ENCODE measurements at places on chromosomes 1 and 21. TPM values are rescaled to one million over a fixed set of nuclear protein-coding genes. Genes with fewer than 3 reads are reported as not detected.

GRCh38 chr1:38559446-38560165 lies 300.0 kb downstream of the RRAGC start:
- no peak for DNase-seq

- no peak for DNase-seq
Observed at GRCh38 chr1:155004352-155005075, 1.9 kb downstream of the ZBTB7B start.

GRCh38 chr1:5444396-5444795 lies 547.8 kb downstream of the NPHP4 start:
- DNase-seq, result no peak

DNA sequence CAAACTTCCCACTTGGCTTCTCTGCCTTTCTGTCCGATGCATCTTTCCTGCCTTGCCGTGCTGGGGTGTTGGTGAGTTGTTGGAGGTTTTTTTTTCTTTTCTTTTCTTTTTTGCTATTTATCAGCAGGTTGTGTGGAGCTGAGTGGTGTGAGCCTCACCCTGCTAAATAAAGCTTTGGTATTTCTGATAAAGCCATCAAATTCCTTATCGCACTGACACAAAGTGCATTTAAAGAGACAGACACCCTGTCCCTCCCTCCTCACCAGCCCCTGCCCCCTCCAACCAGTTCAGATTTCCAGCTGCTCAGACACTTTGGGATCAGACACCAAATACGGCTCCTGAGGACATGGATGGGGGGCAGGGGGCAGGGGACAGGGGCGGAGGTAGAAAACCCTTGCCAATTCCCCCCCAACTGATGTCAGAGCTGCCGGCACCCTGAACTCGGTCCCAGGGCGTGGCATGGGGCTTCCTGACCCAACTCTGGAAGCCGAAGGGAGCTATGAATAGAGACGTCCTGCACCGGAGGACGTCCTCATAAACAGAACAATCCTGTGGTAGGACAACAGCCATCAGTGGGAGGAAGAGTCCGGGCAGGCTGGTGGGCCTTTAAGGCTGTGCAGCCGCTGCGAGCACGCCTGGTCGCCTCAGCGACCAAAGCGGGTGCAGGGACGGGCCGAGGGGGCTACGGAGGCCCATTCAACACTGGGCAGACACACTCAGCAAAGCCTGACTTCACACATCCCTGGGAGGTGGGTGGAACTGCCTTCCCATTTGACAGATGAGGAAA lies 79.0 kb downstream of the CASZ1 start:
- no peak for DNase-seq

DNA sequence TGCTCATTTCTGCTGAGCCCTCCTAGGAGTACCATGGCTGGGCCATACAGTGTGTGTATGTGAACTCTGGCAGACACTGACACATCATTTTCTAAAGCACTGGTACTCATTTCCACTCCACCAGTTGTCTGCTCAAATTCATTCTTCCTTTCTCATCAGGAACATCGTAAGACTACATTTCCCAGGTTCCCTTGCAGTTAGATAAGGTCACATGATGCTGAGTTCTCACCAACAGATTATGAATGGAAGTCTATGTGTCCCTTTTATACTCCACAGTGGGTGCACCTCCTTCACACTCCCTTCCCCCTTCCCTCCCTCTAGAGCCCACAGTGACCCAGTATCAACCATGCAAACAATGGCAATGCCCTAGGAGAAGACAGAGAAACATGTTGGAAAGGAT lies 38.3 kb upstream of the PAX7 start:
- DNase-seq, result no peak

DNA sequence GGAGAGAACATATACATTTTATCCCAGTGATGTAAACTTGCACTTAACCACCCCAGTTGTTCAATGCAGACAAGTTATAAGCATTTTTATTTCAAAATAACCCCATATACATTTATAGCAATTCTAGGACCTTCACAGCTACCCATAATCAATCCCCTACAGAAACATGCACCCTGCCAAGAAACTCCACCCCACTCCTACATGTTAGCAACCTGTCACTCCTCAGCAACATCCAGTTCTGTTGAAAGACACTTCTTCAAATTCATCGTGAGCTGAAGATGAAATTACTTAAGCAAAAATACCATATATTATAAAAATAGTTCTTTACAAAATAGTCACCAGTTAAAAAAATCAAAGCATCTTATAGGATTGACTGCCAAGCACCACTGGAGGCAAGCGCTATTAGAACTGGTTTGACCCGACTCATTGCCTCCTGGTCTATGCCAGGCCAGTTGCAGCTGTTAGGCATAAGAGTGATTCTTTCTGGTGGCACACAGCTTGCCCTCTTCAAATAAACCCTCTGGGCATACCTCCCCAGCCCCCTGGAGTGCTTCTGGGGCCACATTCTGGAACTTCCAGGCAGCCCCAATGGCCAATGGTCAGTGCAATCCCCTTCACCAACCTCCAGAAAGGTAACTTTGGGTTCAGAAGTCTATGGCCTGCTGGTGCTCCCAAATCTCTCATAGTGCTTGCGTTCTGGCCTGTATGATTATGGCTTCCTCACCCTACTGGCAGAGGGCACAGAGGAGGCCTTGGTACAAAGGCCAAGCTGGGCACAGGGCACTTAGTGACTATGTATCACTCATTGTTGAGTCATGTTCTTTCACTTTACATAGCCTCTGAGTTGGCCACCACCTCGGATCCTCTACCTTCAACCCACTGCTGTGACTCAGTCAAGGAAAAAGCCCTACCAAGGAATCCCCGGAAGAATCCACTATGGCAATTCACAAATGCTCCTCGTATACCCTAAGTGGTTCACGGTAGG lies 72.2 kb upstream of the RALGPS2 start:
- no peak for DNase-seq

The CDK18 gene
- total RNA-seq, result 13.0 TPM

- peak; percentile 13 for DNase-seq
Observed at GRCh38 chr1:111909030-111909429, 80.4 kb downstream of the KCND3 start.

DNA sequence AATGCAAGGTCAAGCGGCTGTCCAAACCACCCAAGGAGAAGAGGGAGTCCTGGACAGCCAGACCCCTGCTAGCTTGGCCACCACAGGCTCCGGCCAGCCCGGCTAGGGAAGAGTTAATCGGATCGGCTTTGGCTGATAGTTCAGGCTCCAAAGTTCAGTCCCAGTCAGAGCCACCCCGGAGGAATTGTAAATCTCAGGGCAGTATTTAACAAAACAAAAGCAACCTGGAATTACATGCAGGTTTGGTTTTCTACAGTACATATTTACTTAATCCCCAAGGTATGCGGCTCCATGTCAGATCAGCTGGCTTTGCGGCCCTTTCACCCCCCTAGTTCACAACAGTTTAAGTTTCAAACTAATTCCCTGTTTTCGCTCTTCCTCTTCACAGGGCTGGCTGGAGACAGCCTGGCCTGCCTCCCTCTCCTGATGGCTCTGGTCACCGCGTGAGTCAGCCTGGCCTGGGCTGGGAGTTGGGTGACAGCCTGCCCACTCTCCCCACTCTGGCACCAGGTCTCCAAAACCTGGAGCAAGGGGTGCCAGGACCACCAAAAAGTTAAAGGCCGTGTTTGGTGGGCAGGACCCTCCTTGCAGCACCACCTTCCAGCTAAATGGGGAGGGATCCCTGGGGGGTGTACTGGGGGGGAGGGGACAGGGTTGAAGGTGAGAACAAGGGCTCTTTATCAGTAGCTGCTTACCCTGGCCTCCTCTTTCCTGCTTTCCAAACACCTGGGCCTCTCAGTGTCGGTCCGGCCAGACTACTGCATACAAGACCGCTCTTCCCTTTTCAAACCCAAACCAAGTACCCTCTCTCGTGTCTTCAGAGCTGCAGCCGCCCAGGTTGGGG lies 1.9 kb downstream of the DHRS3 start:
- peak; percentile 88 for DNase-seq

GRCh38 chr1:1318131-1318652 lies 6.3 kb downstream of the INTS11 start:
- peak; percentile 97 for DNase-seq

DNA sequence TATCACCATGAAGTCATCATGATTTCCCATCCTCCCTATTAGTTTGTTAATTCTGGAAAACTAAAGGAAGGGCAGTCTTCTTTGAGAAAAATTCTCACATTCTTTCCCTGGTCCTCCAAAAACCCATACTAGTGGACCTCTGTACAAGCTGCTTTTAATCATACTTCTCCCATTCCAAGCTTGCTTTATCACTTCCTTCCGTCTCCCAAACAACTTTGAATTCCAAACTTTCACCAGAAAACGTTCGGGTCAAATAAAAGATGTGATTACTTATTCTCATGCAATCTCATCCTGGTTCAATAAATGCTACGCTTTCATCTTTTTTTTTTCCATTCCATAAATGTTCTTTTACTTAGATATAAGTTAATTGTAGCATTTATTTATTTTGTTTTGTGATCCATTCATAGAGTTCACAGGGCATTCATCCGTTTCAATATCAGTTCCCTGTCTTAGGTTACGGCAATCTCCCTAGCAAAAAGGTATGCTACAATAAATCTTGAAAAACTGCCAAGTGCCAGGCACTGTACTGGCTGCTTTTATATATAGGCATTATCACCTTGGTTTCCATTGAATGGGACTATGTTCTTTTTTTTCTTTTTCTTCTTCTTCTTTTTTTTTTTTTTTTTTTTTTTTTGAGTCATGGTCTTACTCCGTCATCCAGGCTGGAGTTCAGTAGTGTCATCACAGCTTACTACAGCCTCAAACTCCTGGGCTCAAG lies 100.2 kb upstream of the GREM2 start:
- DNase-seq, result no peak

The TINAGL1 gene
- 238 TPM for total RNA-seq

The TPTE gene
- total RNA-seq, result not detected

GRCh38 chr1:161730050-161730564 lies 8.8 kb downstream of the FCRLB start:
- DNase-seq, result no peak

DNA sequence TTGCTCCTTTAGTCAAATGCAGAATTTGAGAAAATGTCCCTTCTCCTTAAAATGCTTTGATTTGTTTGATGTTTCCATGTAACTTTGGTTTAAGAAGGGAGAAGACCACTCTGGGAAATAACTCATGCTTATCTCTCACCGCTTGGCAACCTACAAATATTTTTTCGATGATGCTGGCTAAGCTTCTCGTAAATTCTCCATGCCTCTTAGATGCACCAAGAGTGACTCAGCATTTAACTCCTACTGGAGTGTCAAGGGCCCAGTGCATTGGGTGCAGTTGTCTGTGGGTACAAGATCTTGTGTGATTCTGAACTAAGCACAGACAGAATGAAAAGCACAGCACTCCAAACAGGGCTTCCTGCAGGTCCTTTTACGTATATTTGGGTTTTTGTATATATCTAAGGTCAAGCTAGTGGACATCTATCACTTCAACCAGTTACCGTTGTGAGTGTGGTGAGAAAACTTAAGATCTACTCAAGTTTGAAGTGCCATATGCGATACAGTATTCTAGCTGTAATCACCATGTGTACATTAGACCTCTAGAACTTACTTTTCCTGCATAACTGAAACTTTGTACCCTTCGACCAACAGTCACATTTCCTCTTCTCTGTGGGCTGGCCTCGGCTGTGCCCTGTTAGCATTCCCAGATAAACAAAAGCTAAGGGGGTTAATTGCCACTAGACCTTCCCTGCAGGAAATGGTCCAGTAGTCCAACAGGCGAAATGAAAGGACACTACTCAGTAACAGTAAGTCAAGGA lies 55.8 kb downstream of the COL18A1 start:
- no peak for DNase-seq

All from sigmoid colon (tissue), 7 donors.